ENCODE measurements at places on chromosomes 12 and 14.

GRCh38 chr14:77128414-77128891 is 13.1 kb downstream of the ZDHHC22 start:
- no peak for DNase-seq

DNA sequence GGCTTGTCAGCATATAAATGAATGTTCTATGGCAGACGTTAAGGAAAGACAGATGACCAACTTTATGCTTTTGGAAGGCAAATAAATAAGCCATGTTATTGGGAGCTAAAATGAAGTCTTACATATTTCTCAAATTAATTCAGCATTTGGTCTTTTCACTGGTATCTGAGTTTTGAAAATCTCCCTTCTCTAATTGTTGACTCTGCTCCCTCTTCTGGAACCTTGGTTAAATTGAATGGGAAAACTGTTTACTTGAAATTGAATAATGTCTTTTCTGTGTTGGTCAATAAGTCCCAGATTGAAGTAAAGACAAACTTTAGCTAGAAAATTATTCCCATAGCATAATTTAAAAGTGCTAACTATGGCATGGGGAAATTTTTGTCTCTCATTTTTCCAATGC is 38.7 kb downstream of the LGR5 start:
- no peak for DNase-seq

- DNase-seq, result no peak
Observed at GRCh38 chr12:25825446-25825845, 133.0 kb upstream of the RASSF8 start.

DNA sequence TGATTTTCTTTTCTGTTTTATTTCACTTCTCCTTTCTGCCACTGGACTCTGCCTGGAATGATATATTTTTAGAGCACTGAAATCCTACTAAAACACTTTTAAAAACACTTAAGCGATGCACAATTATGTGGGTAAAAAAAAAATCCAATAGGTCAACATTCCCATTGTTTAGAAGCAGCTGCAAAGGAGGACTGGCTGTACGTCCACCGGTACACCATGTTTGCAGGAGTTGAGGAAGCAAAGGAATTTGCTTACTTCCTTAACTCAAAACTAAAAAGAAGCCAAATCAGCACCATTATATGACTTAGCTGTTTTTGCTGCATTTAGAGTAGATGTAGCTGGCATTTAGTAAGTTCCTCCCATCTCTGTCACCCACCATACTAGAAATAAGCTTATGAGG is 186.8 kb upstream of the TMTC1 start:
- DNase-seq, result no peak

- no peak for DNase-seq
Observed at GRCh38 chr12:82351390-82351789, 6.8 kb downstream of the CCDC59 start.

GRCh38 chr14:104442631-104443390 is 136.8 kb upstream of the C14orf180 start:
- DNase-seq, result no peak

DNA sequence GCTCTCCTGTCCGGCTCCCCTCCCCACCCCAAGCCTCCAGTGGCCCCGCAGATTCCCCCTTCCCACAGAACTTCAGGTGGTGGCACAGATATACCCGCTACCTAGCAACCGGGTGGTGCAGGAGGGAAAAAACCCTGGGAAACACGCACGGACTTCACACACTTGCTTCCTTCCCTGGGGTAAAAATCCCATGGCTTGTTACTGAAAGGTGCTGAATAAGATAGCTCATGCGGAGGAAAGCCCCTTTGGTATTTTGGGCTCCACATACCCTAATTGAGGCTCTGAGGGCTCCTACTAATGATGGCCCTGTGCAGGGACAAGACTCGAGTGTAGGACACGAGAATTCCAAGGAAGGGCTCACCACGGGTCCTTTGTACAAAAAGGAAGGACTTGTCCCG is 869 bp upstream of the RIMBP2 start:
- no peak for DNase-seq

- peak; percentile 31 for DNase-seq
Observed at GRCh38 chr12:99984271-99985128, at the start of gene ANKS1B. TSS of gene ANKS1B (minus strand) at chr12:99984936. CDS start at chr12:99984237, 699 bp downstream.

All from stimulated activated CD4-positive, alpha-beta T cell treated with anti-CD3 and anti-CD28 coated beads, TNF-alpha, amount 100 ng/mL, for 24 hours (primary cell).